ENCODE measurements at places on chromosomes 4 and X.

DNA sequence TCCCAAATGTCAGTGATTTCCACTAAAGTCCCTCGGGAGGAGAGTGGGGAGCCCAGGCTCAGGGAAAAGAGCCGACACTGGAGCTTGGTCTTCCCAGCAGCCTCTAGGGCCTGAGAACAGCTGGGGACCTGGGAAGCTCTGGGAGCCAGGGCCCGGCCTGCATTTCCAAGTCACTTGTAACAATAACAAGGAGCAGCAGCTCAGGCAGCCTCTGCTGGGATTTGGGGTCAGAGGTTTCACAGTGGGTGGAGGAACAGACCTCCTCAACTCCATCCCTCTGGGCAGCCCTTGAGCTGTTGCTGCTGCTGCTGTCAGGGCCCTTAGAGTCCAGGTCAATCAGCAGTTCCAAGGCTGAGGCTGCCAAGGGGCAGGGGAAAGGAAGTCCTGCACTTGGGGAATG lies 11.1 kb downstream of the STARD8 start:
- no peak for DNase-seq

GRCh38 chr4:69753686-69754085 lies 6.7 kb downstream of the SULT1B1 start:
- DNase-seq: no peak

GRCh38 chr4:48623182-48623780 lies 133.2 kb downstream of the ZAR1 start:
- DNase-seq: no peak

- DNase-seq: no peak
These were observed 25.2 kb upstream of the NPFFR2 start for GRCh38 chr4:72006586-72006985.

GRCh38 chrX:69137371-69138117 lies 27.7 kb downstream of the PJA1 start:
- no peak for DNase-seq

DNA sequence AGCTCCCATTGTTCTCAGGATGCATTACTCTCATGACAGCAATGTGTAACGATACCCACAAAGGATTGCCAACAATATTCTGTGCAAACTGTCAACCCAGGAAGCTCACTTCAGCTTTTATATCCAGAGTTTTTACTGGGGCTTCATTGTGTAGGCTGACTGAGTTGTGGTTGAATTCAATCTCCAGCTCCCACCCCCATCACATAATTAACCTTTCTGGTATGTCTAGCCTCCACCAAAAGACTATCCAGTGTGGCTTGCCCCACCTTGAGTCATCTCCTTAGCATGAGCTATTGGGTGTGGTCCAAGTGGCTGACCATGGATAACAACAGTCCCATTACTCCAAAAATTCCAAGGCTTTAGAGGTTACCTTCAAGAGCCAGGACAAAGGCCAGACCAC lies 17.7 kb upstream of the TAB3 start:
- DNase-seq: no peak

DNA sequence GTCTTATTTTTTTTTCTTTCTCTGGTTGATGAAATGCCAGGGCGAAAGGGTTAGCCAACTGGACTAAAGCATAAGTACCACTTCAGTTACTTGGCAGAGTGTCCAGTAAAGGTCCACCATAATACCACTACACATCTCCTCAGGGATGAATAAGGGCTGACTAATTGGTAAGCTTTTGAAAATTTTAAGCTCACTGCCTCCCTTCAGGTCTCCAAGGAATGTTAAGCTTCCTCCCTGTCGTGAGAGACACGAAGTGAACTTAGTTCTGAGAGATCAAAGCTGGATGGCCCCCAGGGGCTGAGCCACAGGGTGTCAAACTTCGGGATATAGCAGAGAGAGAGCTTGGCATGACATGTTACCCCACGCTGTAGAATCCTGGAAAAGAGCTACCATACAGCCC lies 111.4 kb downstream of the VSIG4 start:
- DNase-seq: no peak

DNA sequence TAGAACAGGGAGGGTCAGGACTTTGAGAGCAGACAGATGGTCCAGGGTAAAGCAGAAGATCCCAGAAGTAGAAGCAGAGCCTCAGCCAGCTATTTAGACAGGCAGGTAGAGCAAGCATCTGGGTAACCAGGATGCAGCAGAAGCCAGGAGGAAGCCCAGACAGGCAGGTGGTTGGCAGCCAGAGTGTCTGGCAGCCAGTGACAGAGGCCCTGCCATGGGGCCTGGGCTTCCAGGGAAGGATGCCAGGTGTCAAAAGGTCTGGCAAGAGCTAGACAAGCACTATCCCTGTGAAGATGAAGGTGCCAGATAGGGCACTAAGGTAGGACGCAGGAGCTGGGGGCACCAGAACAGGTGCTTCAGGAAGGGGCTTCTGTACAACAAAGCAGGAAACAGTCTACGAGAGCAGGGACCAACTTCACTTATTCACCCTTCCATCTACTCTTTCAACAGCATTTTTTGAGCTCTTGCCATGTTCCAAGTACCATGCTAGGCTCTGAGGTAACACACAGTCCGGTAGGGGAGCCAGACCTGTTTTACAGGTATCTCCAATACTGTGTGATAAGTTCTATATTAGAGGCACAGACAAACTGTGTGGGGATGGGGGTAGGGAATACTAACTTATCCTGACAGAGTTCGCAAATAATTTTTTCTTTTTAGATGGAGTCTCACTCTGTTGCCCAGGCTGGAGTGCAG lies 38.1 kb upstream of the GJB1 start:
- no peak for DNase-seq

DNA sequence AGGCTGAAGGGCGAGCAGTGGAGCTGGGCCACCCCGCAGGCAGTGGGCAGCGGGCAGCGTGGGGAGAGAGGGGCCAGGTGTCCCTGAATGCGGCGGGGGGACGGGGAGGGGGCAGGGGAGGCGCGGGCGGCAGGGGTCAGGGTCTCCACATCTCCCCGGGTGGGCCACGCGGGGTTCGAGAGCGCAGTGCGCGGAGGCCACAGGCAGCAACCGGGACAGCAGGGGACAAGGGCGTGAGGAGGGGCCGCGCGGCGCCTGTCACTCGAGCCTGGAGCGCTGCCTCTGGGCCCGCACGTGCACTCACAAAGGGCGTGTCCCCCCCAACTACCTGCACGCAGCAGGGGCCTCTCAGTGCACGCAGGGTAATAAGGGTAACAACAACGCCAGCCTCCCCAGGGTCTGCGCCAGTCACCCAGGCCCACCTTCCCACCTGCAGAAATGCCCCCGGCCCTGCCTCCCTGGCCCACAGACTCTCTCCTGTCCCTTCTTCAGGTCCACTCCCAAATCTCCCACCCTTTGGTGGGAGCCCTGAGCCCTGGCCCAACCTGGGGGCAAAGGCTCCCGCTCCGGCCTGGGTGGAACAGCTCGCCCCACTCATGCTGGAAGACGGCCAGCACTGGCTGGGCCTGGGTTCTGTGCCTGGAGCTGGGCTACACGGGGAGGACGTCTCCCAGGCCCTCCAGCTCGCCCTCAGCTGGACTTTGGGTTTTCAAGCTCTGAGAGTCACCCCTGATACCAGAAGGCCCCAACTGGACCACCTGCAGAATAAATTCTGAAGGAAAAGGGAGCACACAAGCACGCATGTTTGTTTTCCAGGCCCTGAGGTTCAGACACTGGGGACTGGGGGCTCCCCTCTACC lies 53.2 kb downstream of the ZFYVE28 start:
- no peak for DNase-seq

- no peak for DNase-seq
These were observed 93.3 kb downstream of the PRDM5 start for GRCh38 chr4:120829113-120829831.

GRCh38 chrX:11210415-11210801 lies 82.8 kb upstream of the AMELX start:
- no peak for DNase-seq

GRCh38 chrX:8192276-8192675 lies 21.2 kb upstream of the VCX2 start:
- DNase-seq: no peak

DNA sequence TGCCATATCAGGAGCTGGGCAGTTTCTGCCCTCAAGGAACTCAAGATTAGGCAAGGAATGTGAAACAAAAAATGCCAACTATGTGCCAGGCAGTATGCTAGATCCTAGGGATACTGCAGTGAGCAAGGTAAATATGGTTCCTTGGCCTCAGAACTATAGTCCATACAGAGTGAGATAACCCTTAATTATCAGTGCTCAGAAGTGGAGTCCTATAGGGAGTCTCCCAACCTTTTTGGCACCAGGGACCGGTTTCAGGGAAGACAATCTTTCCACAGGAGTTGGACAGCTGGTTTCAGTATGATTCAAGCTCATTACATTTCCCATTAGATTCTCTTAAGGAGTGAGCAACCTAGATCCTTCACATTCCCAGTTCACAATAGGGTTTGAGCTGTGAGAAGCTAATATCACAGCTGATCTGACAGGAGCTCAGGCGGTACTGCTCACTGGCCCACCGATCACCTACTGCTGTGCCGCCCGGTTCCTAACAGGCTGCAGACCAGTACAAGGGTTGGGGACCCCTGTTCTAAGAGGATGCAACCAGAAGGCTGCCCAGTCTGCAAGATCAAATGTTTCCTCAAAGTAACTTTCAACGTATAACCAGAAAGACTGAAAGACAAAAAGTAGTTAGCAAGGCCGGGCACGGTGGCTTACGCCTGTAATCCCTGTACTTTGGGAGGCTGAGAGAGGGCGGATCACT lies 1.7 kb upstream of the SRP72 start:
- no peak for DNase-seq

GRCh38 chr4:107689912-107690587 lies 30.0 kb downstream of the PAPSS1 start:
- no peak for DNase-seq

DNA sequence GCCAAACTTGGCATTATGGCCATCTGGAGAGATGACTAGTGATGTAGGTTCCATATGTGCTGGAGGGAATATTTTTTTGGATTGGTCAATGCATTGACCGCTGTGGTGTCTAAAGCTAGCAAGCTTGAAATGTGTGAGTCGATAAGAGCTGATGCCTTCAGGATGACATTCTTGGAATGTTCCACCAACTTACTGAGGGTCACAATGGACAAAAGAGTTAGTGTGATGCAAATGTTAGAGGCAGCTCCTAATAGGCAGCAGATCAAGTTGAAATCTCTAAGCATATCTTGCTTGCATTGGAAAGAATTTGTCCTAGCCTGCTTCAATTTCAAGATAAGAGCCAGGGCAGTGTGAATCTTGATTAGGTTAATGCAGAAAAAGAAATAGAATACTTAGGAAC lies 210.4 kb upstream of the AFF2 start:
- no peak for DNase-seq

GRCh38 chr4:174316546-174316945 lies 32.8 kb downstream of the CEP44 start:
- no peak for DNase-seq

DNA sequence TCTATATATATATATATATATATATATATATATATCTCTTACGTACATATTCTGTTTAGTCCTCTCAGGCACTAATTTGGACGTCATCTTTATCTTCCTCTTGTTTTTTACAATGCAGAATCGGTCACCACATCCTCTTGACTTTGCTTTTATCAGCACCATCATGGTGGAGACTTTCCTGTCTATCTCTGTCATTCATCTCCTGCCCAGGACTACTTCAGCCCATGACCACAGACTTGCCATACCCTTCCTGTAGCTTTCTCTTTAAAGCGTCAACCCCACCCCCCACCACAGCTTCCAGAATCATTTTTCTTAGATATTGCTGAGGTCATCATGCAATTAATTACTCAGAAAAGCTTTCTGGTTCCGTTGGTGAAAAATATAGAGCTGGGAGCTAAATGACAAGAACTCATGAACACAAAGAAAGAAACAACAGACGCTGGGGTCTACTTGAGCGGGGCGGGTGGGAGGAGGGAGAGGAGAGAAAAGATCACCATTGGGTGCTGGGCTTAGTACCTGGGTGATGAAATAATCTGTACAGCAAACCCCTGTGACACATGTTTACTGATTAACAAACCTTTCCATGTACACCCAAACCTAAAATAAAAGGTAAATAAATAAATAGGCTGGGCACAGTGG lies 30.5 kb upstream of the PRKX start:
- DNase-seq: peak; percentile 89

GRCh38 chr4:145939441-145939750 lies 773 bp upstream of the ZNF827 start:
- no peak for DNase-seq

DNA sequence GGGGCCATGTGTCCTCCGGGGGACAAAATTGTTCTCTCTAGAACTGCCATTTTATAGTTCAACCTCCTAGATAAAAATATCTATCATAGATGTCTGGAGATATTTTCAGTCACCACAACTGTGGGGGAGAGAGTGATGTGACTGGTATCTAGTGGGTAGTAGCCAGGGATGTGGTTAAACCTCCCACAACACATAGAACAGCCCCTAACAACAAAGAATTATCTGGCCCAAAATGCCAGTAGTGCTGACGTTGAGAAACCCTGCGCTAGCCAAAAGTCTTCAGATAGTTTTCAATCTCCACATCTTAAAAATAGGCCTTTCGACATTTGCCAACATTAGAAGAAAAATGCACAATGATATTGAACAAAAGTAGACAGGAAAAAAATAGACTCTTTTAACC lies 19.0 kb upstream of the SUPT20HL2 start:
- DNase-seq: no peak

GRCh38 chr4:140168474-140168873 lies 14.5 kb upstream of the MAML3 start:
- DNase-seq: no peak

DNA sequence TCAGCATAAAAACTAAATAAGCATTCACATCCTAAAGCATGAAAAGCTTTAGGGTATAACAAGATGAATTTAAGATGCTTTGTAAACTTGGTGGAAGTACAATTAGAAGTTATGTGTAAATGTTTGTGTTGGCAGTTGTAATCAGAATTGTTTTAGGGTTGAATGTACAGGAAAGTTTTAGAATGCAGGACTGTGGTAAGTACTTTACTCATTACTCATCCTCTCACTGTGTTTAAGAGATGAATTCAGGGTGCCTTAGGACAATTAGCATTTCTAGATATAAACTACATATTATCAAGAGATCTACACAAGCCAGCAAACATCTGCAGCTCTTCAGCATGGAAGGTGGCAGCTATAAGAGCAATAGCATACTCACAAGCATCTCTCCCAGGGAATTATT lies 77.5 kb upstream of the ELOVL6 start:
- no peak for DNase-seq

DNA sequence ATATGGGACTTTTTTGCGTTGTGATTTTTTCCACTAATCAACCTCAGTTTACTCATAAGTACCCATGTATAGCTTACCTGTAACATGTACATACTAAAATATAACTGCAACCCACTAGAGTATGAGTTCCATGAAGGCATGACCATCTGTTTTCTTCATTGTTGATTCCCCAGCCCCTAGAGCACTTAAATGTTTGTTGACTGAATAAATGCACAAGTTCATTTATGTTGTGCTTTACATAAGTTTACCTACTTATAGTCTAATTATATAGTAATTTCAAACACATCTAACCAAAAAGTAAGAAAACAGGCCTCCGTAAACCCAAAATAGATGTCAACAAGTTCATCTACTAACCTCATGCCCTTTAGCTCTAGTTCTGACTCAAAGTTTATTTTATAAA lies 34.7 kb downstream of the DCHS2 start:
- no peak for DNase-seq

DNA sequence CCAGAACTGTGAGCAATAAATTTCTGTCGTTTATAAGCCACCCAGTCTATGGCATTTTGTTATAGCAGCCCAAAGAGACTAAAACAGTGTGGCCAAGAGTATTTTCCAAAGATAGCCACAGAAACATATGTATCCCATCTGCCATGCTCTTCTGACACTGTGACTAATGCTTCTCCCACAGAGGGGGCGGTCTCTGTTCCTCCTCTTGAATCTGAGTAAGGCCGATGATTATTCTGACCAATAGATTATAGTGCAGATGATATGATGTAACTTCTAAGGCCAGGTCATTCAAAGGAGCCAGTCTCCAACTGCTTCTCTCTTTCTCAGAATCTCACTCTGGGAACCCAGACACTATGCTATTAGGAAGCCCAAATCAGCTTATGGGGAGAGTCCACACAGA lies 570.7 kb downstream of the BCOR start:
- no peak for DNase-seq
